ENCODE measurements at places on chromosomes 3 and 15.

DNA sequence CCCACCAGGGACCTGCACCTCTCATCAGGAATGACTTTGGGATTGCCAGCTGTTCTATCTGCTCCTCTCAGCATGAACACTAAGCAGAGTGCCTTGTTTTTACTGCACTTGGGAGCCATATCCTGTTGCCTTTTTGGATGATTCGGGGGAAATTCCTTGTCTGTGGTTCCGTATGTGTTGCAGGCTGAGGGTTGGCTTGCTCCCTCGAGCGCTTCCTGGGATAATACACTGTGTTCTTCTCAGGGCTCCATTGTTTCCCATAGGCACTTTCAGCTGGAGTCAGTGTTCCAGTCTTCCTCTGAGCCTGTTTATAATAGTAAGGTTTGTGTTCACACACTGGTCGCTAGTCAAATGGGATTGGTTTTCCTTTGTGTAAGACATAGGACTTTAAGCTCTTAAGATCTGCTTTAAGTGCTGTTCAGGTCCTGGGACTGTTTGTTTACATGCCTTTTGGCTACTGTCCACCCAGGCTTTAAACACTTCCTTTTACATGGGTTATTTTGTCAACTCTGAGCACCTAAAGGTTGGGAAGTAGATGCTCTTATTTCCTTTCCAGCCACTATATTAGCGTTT is 23.4 kb downstream of the BOC start:
- DNase-seq = peak; percentile 52

- no peak for DNase-seq
Measured at GRCh38 chr3:125149462-125149861, 63.1 kb downstream of the SLC12A8 start.

GRCh38 chr3:113223475-113224281 is 12.3 kb downstream of the BOC start:
- peak; percentile 39 for DNase-seq

- DNase-seq = no peak
Measured at GRCh38 chr3:59367150-59367549, 317.3 kb upstream of the CFAP20DC start.

- DNase-seq = no peak
Measured at GRCh38 chr3:138781012-138781470, 53.7 kb downstream of the PIK3CB start.

DNA sequence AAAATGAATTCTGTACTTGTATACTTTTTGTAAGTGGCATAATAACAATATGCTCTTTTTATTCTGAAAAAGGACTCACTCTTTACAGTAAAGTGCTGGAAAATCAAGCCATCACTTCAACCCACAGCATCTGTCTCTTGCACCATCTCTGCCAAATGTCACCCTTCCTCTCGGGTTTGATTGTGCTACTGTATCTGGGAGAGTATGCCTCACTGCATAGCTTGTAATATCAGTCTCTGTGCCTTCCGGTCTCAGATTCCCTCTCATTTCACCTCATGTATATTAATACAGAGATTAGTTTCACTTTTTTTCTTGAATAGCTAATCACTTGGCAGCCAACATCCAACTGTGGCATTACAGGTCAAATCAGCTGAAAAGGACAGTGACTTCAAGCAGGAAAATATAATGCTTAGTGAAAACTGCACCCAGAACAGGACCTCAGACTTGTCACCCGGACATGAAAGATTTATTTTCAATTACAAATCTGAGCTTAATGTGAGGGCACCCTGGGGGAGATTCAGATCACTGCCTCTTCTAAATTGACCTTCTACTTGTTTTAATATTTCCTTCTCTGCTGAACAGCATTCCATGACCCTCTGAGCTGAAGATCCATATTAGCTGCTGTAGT is 605.8 kb upstream of the NAALADL2 start:
- no peak for DNase-seq

DNA sequence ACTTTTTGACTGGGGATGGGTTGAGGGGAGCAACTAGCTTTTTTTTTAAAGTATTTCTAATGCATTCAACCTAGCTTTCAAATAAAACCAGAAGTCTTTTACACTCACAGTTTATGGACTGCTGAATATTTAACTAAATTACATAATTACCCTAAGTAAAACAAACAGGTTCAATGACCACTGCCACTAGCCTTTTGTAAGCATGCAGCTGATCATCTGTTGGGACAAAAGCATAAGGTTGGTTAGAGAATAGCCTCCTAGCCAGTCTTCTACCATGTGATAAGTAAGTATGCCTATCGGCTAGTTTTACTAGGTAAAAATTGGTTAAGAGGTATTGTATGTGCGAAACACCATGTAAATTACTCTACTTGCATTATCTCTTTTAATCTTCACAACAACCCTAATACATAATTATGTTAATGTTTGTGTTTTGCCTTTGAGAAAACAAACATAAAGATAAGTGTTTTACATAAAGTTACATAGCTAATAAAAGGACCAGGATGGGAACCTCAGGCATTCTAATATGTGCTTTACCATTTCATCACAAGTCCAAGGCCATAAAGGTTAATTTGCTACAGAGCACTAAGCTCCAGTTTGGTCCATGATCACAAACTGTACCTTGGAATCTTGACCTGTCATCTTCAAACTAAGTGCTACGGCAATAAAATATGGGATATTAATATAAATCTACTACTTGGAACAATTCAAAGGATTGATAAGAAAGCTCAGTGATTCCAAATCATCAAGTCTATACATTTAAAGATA is 13.2 kb downstream of the PFN2 start:
- DNase-seq = no peak

DNA sequence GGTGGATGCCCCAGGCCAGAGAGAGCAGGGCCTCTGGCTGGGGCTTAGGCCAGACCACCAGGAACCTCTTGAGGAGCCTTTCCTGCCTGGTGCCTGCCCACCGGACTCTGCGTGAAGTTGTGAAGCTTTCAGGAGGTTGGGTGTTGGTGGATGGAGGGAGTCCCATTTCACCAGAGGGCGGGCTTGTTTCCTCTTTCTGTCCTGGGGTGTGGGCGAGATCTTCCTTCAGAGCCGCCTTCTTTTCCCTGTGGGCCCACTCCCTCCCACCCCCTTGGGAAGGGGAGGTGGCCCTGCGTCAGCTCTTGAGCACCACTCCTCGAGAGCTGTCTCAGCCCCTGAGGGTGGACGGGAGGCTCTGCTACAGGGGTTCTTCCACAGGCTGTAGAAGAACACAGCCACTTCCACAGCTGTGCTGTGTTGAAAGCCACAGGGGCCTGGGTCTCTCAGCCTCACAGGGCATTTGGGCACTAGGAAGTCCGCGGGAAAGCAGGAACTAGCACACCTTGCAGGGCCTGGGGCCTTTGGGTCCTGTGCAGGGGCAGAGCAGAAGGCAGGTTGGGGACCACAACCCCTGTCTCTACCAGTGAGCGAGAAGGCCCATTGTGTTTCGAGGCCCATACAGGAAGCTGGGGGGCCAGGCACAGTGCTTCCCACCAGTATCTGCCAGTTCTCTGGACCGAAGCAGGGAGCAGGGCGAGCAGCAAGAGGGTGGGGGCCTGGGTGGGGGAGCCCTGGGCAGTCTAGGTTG is 2.1 kb downstream of the AMIGO3 start:
- DNase-seq = no peak

DNA sequence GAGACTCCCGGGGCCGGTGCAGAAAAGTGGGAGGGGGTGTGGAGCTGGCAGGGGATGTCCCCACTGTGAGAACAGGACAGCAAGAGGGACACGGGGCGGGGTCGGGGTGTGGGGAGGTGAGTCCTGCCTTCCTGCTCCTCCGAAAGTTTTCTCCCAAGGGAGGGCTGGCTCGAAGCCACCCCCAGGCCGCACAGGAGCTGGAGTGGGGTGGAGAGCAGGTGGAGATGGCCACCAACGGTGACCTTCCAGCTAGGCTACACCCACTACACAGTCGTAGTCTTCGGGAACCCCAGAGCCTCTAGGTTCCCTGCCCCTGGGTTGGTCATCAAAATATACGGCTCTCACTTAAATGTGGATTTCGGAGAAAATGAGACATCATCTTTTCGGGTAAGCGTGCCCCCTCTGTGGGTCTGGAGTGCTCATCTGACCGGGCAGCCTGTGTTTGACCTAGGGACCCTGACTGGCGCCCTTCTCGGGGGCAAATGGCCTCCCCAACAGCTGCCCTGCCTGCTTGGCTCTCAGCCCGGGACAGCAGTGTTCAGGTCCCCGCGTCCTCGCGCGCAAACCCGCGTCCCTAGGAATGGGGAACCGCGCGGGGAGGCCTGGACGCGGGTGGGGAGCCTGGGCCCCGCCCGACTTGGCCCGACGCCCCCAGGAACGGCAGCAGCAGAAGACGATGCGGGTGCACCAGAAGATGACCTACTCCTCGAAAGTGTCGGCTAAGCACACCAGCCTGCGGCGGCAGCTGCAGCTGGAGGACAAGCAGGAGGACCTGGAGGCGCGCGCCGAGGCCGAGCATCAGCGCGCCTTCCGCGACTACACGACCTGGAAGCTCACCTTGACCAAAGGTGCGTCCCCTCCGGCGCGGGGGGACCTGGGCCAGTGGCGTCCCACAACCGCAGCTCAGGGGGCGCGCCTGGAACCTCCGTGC is 21.2 kb downstream of the CFAP100 start:
- no peak for DNase-seq

- no peak for DNase-seq
Measured at GRCh38 chr3:87175732-87176131, 51.4 kb upstream of the CHMP2B start.

- DNase-seq = no peak
Measured at GRCh38 chr3:63168179-63168578, 109.9 kb upstream of the SYNPR start.

DNA sequence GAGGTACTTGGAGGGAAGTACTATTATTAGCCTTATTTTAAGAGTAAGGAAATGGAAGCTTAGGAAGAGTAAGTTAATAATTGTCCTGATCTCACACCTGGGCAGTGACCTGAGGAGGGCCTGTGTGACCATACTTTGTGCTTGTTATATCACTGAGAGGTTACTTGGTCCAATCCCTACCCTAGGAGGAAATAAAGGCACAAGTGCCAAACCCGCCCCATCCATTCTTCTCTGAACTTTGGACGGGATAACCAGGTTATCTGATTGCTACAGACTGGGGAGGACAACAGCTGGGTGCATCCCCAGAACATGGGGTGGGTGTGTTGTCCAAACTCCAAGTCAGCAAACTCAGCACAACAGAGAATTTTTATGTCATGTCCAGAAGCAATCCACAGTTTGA is 77.7 kb upstream of the NR2E3 start:
- DNase-seq = no peak

DNA sequence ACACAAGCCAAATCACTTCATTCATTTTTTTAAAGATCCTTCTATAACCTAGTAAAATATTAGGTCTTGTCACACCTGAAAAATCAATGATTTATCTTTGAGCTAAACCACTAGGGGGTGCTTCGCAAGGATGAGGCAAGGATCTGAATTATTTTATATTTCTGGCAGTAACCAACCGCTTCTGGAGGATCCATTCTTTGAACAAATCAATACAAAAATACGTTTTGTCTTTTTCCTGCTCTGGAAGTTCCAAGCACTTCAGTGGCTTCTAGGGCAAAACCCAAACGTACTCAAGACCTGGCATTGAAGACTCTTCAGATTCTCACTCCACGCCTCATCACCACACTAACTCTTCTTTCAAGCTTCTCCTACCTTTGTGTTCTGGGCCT is 486 bp downstream of the LSG1 start:
- DNase-seq = peak; percentile 74

- peak; percentile 75 for DNase-seq
Measured at GRCh38 chr3:46378426-46378942, 7.7 kb downstream of the CCR5 start.

GRCh38 chr15:81008312-81008711 is 7.6 kb downstream of the TLNRD1 start:
- no peak for DNase-seq

DNA sequence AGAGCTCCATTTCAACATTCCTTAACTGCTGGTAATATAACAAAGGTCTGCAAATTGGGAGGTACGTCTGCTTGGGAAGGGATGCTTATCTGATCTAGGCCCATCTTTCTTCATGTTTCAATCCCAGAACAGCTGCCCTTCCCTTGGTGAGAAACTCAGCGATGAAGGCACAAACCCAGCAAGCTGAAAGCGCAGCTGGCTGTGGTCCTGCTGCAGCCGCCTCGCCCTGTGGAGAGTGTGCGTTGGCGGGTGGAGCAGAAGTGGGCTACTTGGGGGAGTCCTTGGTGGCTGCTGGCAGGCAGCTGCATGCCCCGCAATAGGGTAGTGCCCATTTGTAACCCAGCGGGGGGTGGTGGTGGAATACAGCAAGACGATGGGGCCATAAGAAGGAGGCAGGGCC is 160.6 kb upstream of the WNT5A start:
- no peak for DNase-seq

GRCh38 chr3:48837163-48837562 is 10.5 kb downstream of the PRKAR2A start:
- DNase-seq = no peak

DNA sequence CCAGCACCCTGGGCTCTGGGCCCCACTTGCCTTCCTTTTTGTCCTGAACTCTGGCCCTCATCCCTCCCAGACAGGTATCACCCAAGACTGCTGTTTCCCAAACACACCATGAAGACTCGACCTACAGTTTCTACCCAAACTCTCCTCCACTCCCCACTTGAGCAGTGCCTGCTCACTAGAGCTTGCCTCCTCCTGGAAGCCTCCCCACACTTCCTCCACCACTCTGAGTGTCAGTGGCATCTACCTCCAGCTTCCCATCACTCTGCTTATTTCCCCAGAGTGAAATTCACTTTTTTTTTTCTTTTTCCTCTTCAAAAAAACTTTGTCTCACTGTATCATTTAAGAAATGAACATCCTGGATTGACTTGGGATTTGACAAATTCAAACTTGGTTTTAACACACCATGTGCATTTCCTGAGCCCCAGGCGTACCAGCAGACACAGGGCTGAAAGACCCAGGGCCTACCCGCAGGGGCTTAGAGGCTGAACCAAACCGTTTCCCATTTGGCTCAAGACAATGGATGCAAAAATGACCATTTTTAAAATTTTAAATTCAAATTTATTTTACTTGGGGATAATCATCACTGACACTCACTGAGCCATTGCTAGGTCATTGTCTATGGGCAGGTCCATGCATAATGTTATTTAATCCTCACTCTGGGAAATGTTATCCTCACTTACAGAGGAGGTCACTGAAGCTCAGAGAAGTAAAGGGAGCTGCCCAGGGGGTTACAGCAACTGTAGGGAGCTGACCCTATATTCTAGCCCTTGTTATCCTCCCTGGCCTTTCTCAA is 62.3 kb downstream of the IQSEC1 start:
- no peak for DNase-seq

GRCh38 chr3:14201940-14202684 is 23.5 kb downstream of the LSM3 start:
- DNase-seq = peak; percentile 18

DNA sequence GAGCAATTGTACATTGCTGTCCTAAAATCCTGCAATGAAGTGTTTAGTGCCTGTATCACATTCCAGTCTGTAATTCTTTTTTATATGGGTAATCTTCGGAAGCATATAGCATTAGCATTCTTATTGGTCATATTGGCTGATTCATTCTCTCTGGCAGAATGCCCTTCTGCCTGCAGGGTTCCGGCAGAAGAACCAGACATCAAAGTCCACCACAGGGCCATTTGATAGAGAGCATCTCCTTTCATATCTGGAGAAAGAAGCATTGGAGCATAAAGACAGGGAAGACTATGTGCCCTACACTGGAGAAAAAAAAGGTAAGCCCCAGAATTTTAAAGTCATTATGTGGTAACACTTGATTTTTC is 39.6 kb downstream of the TMOD3 start:
- peak; percentile 91 for DNase-seq
